Psoas muscle (tissue), 8 donors: ENCODE measurements at places on chromosomes 16 and 17. TPM values are rescaled to one million over a fixed set of nuclear protein-coding genes. Genes with fewer than 3 reads are reported as not detected.

SULT1A4 gene
- 5.7 TPM for total RNA-seq

DPEP3 gene
- not detected for total RNA-seq

SOX15 gene
- total RNA-seq: 0.22 TPM

PMP22 gene
- 70.0 TPM for total RNA-seq

RNF43 gene
- total RNA-seq: not detected

VAT1L gene
- total RNA-seq: 0.20 TPM

RNF222 gene
- total RNA-seq: not detected

OTOP3 gene
- not detected for total RNA-seq

RND2 gene
- 0.15 TPM for total RNA-seq

RETREG3 gene
- total RNA-seq: 31.7 TPM

DNA sequence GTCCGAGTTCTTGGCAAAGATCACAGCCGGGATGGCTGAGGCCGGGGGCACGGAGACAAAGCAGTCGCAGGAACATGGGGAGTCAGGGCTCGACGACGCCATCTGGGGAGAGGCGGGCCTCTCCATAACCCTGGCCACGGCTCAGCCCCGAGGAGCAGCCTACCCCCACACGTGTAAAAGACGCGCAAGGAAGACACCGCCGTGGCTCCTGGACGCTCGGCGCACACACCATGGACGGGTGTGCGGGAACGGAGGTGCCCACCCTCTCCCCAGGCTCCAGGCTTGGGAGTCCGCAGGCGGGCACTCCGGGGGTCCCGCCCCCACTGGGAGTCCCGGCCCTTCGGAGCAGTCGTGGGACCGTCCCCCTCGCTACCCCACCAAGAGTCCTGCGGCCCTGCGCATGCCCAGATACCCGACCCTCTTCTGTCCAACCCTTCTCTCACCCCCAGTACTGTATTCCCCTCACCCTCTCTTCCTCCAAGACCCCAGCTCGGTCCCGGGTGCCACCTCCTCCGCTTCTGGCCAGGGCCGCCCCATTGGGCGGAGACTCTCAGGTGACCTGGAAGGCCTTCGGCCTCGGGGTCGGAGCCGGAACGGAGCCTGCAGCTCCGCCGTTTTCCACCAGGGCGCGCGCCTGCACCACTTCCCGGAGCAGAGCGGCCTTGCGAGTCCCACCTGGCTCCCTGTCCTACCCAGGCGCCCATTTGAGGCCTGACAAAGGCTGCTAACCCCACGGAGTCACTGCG, at the start of gene SCRN2:
SCRN2 (minus strand) TSS at position 532 of the 746 bp plus-strand sequence; CDS start at position 102, 430 bp downstream.
- peaks cover 13% of the 10 kb centered on the region for H3K4me1 ChIP-seq
- peak; percentile 96 for DNase-seq
- H3K4me3 ChIP-seq: peak within 1 kb of the TSS; percentile 77
- H3K36me3 ChIP-seq: no peaks in the 10 kb centered on the region
- peak within 1 kb of the TSS; percentile 65 for H3K27ac ChIP-seq
- no peaks in the 10 kb centered on the region for H3K27me3 ChIP-seq

- no peaks in the 10 kb centered on the region for H3K4me1 ChIP-seq
- no peaks in the 10 kb centered on the region for H3K36me3 ChIP-seq
- DNase-seq: no peak
- H3K27me3 ChIP-seq: no peaks in the 10 kb centered on the region
These were observed 271.4 kb downstream of the IRX3 start for GRCh38 chr16:54015147-54015546.

- no peak overlapping the region for H3K4me3 ChIP-seq
- no peaks in the 10 kb centered on the region for H3K4me1 ChIP-seq
- no peak overlapping the region for H3K27ac ChIP-seq
- no peaks in the 10 kb centered on the region for H3K27me3 ChIP-seq
- no peak for DNase-seq
These were observed 33.9 kb upstream of the ATP2C2 start for GRCh38 chr16:84334482-84334881.

GRCh38 chr16:54180421-54181359, 105.9 kb downstream of the IRX3 start:
- H3K27ac ChIP-seq: no peak overlapping the region
- no peak for DNase-seq
- H3K27me3 ChIP-seq: no peaks in the 10 kb centered on the region

DNA sequence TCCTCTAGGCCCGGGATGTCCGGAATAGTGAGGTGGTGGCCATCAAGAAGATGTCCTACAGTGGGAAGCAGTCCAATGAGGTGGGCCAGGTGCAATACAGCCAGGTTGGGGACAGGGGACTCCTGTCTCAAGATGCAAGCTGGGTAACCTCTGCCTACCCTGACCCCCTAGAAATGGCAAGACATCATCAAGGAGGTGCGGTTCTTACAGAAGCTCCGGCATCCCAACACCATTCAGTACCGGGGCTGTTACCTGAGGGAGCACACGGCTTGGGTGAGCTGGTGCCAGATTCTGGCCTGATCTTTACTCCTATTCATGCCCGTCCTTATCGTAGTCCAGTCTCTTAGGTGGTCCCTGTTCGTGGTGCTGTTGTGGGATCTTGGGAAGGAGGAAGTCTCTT, 4.4 kb downstream of the TAOK2 start:
- peaks cover 58% of the 10 kb centered on the region for H3K36me3 ChIP-seq
- H3K4me3 ChIP-seq: peak overlapping the region; percentile 95
- H3K27ac ChIP-seq: peak overlapping the region; percentile 43
- no peaks in the 10 kb centered on the region for H3K27me3 ChIP-seq
- no peak for DNase-seq

DNA sequence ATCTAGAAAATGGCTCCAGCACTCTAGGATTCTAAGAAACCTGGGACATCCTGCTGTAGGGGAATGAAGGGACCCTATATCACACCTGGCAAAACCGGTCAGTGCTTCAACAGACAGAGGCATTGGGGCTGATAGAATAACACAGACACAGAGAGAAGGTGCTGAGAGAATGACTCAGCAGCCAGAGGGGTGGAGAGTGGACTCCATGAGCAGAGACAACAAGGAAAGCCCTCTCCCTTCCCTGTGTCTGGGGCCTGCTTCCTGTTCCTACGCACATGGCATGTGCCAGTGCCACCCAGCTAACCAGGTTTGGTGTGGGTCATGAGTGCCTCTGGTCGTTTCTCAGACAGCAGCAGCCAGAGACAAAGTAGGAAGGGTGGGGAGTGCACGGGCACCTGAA, 140.3 kb downstream of the CCT6B start:
- H3K27me3 ChIP-seq: peaks cover 3% of the 10 kb centered on the region
- no peaks in the 10 kb centered on the region for H3K36me3 ChIP-seq

DNA sequence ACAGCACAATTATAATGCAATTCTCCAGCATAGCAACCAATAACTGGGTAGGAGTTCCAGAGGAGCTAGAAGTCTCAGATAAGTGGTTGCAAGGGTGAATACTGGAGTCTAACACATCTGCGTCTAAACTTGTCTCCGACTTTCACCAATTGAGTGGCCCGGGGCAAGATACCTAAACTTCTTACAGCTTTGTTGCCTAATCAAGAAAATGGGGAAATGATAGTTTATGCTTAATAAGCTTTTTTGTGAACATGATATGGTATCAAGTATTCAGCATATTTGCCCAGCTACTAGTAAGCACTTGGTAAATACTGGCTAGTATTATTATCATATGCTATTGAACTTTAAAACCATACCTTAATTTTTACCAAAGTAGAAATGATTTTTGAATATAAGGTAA, 183.5 kb downstream of the KCNJ2 start:
- no peaks in the 10 kb centered on the region for H3K36me3 ChIP-seq
- H3K27ac ChIP-seq: no peak overlapping the region
- H3K27me3 ChIP-seq: no peaks in the 10 kb centered on the region
- H3K4me3 ChIP-seq: no peak overlapping the region

DNA sequence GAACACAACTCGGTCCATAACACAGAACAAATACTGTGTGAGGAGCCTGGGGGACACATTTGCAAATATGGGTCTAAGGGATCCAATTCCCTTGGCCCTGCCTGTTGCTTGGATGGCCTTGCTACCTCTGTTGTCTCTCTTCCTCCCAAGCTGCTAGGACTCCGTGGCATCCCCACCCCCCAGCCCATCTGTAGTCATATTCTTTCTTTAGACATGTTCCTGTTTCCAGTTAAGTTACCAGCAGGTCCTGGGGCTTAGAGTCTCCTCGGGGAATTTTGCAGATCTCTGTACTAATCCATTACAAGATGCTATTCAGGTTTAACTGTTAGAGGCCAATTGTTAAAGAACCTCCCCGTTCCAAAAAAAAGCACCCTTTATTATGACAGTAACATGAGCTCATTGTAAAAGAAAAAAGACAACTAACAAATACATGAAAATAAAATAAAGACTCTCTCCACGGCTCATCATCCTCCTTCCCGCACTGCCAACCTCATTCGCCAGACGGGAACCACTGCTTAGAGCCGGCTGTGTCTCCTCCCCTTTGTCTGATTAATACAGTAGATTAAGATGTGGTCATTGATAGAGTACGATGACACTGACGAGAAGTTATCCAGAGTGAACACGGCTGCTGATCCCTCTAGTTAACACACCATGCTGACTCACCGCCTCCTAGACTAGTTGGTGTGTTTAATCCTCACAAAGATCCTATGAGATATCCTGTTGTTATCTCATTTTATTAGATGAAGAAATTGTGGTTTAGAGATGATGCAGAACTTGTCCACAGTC, 22.2 kb downstream of the HS3ST4 start:
- no peaks in the 10 kb centered on the region for H3K27me3 ChIP-seq
- no peak overlapping the region for H3K4me3 ChIP-seq
- no peaks in the 10 kb centered on the region for H3K4me1 ChIP-seq
- no peaks in the 10 kb centered on the region for H3K36me3 ChIP-seq

DNA sequence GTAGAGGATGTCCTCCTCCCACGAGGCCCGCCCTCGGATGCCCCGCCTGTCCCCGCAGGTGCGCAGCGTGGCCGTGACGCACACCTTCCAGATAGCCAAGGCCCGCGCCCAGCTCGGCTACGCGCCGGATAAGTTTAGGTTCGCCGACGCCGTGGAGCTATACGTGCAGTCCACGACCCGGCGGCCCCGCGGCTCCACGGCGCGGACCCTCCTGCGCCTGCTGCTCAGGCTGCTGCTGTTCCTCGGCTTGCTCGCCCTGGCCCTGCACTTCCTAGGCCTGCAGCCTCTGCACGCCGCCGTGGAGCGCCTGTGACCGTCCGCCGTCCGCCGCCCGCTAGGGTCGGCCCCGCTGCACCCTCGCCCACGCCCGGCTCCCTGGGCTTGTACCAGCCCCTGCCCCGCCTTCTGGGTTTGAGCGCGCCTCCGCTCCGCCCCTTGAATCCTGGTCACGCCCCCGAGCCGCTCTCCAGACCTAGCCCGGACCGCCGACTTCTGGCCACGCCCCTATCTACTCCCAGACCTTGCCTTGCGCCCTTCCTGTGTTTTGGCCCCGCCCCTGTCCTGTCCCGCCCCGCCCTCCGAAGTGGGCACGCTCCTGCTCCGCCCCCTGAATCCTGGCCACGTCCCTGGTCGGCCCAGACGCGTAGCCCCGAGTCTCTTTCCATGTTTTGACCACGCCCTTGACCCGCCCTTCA, 15.8 kb upstream of the EEF2K start:
- H3K4me3 ChIP-seq: peak overlapping the region; percentile 84
- H3K27ac ChIP-seq: peak overlapping the region; percentile 90
- H3K4me1 ChIP-seq: peaks cover 27% of the 10 kb centered on the region
- no peaks in the 10 kb centered on the region for H3K27me3 ChIP-seq
- no peaks in the 10 kb centered on the region for H3K36me3 ChIP-seq

GRCh38 chr17:83103200-83103942, 24.0 kb downstream of the METRNL start:
- H3K4me1 ChIP-seq: peaks cover 21% of the 10 kb centered on the region
- H3K27ac ChIP-seq: no peak overlapping the region
- DNase-seq: no peak
- no peaks in the 10 kb centered on the region for H3K27me3 ChIP-seq
- H3K4me3 ChIP-seq: peak overlapping the region; percentile 36

- peaks cover 45% of the 10 kb centered on the region for H3K4me1 ChIP-seq
- no peak overlapping the region for H3K27ac ChIP-seq
- no peak overlapping the region for H3K4me3 ChIP-seq
- no peak for DNase-seq
- H3K27me3 ChIP-seq: peaks cover 30% of the 10 kb centered on the region
These were observed 46.7 kb upstream of the ZC3H18 start for GRCh38 chr16:88523309-88524161.

- peaks cover 8% of the 10 kb centered on the region for H3K4me1 ChIP-seq
- DNase-seq: no peak
- H3K27me3 ChIP-seq: peaks cover 19% of the 10 kb centered on the region
- H3K36me3 ChIP-seq: no peaks in the 10 kb centered on the region
These were observed 358 bp upstream of the ARHGDIG start for GRCh38 chr16:280005-280460.

- H3K4me3 ChIP-seq: no peak overlapping the region
- no peak overlapping the region for H3K27ac ChIP-seq
- no peaks in the 10 kb centered on the region for H3K27me3 ChIP-seq
- DNase-seq: no peak
These were observed 113.3 kb downstream of the IRF8 start for GRCh38 chr16:86012221-86012620.

DNA sequence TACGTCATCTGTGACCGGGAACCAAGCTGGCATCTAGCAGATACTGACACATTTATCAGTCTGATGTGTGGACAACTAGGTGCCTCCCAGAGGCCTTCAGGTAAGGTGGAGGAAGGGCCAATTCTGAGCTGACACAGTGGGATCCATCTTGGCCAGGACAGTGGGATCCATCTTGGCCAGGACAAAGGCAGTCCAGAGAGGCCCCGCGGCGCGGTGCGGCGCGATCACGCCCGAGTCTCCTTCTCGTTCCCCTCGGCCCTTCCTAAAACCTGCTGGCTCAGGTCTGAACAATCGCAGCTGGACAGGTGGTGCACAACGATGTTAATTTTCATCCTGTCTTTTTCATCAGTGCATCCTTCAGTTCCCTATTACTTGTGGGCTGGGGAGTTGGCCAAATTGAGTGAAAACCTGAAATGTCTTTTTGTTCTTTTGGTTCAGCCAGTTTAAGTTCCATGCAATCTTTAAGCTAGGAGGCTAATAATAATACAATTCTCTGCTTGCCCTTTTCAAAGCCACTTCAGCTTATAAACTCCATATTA, 486 bp upstream of the WSB1 start:
- H3K4me3 ChIP-seq: peak overlapping the region; percentile 90
- no peaks in the 10 kb centered on the region for H3K36me3 ChIP-seq
- no peaks in the 10 kb centered on the region for H3K27me3 ChIP-seq
- peak overlapping the region; percentile 96 for H3K27ac ChIP-seq
- peaks cover 29% of the 10 kb centered on the region for H3K4me1 ChIP-seq
- DNase-seq: no peak

GRCh38 chr17:19291646-19292376, 54.6 kb downstream of the EPN2 start:
- no peak for DNase-seq
- peaks cover 17% of the 10 kb centered on the region for H3K4me1 ChIP-seq
- H3K27me3 ChIP-seq: no peaks in the 10 kb centered on the region
- H3K4me3 ChIP-seq: no peak overlapping the region
- no peak overlapping the region for H3K27ac ChIP-seq

DNA sequence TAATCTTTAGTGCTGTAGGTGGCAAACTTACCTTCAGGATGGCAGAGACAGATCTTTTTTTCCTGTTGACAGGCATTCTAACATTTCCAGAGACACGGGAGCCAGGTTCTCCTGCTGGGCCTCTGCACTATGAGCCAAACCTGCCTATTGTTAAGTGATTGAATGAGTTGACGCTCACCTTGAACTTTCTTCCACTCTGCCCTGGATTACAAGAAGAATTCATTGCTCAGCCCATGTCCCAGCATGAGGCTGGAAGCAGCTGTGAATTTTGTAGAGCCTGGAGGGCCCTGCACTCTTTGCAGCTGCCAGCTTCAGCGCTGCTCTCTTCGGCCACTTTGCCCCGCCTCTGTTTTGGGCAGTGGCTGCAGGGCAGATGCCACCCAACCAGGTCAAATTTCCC, 9.4 kb upstream of the SLC7A5 start:
- no peak overlapping the region for H3K4me3 ChIP-seq
- no peaks in the 10 kb centered on the region for H3K36me3 ChIP-seq
- no peak overlapping the region for H3K27ac ChIP-seq
- H3K27me3 ChIP-seq: no peaks in the 10 kb centered on the region
